ENCODE measurements at places on chromosomes 7 and 10.
A peak's percentile ranks its signal among the peaks of the same experiment; 100 is the strongest.

- DNase-seq = no peak
Observed at GRCh38 chr7:3682028-3682710, 381.1 kb downstream of the SDK1 start.

- DNase-seq = no peak
Observed at GRCh38 chr7:155378580-155378934, 79.4 kb upstream of the EN2 start.

DNA sequence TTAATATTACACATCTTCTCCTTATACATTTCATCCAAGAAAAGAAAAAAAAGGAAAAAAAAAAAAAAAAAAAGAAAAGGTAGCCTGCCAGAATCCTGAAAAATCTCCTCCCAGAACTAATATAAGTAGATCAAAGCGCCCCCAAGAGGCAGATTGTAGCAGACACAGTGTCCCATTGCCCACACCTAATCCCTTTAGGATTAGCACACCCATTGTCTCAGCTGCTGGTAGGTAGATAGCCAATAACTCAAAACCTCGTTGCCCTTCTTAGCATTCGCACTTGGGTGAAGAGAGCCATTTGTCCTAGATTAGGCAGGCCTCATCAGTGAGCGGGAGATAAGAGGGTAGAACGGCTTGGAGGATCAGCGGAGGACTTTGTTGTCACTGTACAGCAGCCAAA lies 100.2 kb upstream of the SORCS1 start:
- DNase-seq = no peak

GRCh38 chr7:27111751-27112277 lies 9.3 kb upstream of the HOXA2 start:
- no peak for DNase-seq

DNA sequence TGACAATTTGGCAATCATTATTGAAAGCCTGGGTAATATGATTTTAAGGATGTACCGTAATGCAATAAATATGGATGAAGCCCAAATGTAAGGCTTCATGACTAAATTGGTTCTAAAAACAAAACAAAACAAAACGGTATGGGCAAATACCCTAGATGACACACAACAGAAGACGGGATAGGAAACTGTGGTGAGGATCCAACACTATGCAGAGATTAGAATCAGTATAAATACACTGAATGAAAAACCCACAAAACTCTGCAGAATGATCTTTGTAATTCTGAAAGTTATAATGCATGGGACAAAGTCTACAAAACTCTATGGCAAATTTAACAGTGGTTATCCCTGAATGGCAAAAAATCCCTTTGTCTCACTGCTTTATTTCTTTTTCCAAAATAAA lies 57.6 kb downstream of the MALSU1 start:
- DNase-seq = no peak

DNA sequence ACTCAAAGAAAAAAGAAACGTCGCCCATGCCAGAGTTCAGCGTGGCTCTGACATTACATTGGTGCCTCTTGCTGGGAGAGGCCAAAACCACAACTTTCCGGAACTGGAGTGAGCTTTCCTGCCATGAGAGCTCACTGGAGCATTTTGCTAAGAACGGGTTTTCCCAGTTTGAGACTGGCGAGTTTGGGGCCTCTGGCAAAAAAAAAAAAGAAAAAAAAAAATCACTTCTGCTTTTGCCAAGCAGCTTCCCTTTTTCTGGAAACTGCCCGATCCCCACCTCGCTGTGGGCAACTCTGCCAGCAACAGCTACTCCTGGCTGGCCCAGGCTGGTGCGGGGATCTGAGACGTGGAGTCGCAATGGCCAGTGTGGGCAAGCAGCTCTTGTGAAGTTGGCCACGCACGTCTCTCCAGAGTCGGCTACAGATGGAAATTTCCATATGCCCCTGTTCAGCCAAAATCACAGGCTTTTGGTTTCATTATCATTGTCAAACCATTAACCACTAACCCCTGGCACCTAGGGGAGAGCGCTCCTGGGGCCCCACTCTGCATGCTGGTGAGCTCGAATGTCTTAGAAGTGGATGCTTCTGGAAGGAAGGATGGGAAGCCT lies 25.7 kb downstream of the PRKAG2 start:
- no peak for DNase-seq

DNA sequence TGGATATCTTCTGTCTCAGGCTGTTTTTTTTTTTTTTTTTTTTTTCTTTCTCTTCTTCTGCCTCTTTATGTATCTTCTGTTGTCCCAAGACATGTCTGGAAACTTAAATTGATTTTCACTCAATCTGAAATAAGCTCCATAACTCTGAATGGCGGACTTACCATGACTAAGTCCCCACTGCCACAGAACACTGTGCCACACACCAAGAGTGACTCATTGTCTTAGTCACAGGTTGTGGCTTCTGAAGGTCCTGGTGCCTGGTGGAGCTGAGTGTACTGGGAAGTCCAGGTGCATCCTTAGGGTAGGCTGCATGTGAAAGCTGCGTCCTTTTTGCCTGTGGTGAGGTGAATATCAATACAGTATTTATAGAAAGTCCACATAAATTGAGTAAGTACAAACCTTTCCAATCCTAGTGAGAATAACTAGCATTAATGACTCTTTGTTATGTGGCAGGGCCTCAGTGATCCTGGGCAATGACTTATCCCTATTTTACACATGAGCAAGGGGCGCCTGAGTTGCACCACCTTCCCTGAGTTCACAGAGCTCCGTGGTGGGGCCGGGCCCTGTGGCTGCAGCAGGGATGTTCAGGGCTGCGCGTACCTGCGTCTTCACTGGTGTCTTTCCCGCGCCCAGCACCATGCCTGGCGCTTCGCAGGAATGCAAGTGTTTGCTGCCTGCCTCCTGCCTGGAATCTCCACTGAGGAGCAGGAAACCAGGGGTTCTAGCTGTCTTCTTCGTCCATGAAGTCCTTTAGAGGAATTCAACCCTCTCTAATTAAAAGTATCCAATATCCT lies 4.3 kb downstream of the PFKP start:
- no peak for DNase-seq

DNA sequence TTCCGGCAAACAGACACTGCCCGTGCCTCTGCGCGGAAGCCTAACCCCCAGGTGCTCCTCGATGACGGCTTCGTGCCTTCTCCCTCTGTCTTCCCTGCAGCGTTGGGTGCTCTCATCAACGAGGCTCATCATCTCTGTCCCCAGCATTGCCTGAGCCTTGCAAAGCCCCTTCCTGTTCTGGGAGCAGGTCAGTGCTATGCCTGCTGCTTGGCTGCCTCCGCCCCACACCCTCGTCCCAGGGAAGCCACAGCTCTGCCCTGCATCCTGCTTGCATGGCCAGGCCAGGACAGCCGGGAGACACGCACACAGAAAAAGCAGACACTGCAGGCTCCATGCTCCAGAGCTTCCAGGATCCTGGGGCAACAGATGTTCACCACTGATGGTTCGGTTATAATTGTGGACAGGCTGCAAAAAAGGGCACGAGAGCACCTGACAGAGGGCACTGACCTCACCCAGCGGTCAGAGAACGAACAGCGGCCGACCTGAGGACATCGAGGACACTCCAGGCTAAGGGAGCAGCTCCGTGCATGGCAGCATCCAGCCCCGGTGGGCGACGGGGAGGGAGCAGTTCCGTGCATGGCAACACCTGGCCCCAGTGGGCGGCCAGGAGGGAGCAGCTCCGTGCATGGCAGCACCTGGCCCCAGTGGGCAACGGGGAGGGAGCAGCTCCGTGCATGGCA lies 265.5 kb downstream of the PTPRN2 start:
- DNase-seq = no peak

GRCh38 chr10:86091216-86091615 lies 275.4 kb downstream of the GRID1 start:
- DNase-seq = no peak

DNA sequence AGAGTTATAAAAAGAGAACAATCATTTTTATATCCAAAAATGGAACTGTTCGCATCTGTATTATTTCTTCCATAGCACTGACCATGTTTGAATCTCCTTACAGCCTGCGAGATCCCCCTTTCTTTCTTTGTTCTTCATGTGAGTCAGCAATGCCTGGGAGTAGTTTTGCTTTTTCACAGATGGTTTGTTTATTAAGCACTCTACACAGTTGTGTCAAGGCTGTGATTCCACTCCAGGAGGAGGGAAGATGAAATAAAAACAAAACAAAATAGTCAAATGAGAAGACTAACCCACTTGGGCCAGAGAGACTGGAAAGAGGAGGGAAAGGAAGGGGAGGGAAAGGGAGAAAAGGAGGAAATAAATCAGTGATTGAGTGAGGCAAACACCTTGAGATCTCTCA lies 7.8 kb downstream of the LIPF start:
- no peak for DNase-seq

DNA sequence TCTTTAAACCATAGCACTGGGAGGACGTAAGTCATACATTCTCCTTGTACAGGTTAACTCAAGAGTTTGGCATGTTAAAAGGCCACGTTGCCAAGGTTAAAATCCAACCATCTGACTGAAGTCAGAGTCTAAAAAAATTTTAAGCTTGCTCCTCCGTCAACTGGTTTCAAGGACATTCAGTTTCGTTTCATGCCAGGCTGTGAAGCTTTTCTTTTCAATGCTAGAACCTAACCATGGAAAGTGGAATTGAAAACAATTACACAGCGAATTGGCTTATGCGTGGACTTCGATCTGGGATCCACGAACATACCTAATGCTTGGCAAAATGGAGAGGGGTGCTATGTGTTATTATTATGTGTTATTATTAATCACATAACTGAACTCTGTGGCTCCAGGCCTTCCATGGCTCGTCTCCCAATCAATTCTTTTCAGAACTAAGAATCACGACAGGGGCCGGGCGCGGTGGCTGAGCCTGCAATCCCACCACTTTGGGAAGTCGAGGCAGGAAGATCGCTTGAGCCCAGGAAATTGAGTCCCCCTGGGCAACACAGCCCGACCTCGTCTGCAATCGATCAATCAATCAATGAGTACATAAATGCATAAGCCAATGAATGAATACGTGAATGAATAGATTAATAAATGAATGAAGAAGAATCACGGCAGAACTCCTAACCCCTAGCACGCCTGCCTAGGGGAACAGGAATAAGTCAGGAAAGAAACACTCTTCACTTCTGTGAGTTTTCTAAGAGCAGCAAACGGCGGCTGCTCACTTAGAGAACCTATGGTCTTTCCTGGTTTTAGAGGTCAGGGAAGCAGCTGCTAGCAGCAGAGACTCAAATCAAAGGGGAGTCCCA lies 733 bp upstream of the ARL5B start:
- no peak for DNase-seq

DNA sequence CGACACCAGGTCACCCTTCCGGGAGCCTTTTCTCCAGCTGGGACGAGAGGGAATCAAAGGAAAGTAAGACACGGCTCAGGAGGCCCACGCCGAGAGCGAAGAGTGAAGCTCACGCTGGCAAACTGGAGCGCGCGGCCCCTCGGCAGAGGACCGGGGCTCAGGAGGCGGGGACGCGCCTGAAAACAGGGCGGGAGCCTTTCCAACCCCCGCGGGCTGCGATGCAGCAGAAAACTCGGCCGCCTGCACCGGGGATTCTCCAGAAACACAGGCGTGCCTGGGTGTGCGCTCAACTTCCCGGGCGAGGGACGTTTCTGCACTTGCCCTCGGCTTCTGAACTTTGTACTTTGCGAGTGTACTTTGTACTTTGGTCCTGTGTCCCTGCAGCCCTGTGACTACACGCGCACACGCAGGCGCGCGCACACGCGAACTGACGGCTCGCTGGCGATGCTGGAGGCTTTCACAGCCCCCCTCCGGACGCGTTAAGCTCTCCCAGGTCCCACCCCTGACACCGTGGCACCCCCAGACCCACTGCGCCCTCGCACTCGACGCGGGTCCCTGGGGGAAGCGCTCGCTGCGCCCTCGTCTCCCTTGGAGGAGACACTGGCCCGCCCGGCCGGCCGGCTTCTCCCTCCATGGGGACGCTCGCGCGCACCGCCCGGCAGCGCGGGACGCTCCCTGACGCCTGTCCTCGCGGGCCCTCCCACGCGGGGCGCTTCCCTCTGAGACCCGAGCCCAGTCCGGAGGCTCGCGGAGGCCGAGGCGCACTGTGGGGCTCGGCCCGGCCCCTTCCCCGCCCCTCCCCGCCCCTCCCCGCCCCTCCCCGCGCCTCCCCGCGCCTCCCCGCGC lies 588 bp upstream of the PAOX start:
- peak; percentile 36 for DNase-seq

GRCh38 chr7:148135116-148135515 lies 455.4 kb upstream of the C7orf33 start:
- DNase-seq = no peak
